Thoracic aorta (tissue), 2 donors: ENCODE measurements at places on chromosomes 3 and 15.

GRCh38 chr15:59976480-59977271 is 27.4 kb upstream of the FOXB1 start:
- no peak for DNase-seq

DNA sequence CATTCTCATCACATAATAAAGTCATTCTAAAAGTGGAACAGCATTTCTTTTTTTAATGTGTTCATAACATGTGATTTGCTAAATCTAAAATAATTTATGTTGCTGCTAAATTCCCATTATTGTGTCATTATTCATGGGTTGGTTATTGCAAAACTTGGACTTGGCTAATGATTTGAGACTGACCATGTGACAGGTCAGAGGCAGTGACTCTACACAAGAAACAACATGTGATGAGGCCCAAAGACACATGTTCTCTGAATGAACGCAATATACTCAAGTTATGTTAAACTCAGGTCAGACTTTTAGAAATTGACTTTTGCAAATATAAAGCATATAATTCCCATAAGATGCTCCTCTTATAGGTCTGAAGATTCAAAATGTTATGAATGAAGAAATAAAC is 566.1 kb downstream of the TBL1XR1 start:
- no peak for DNase-seq

GRCh38 chr3:149280671-149281349 is 52.6 kb downstream of the TM4SF18 start:
- DNase-seq = no peak

- no peak for DNase-seq
These were observed 8.0 kb upstream of the ANKRD28 start for GRCh38 chr3:15805756-15806266.

DNA sequence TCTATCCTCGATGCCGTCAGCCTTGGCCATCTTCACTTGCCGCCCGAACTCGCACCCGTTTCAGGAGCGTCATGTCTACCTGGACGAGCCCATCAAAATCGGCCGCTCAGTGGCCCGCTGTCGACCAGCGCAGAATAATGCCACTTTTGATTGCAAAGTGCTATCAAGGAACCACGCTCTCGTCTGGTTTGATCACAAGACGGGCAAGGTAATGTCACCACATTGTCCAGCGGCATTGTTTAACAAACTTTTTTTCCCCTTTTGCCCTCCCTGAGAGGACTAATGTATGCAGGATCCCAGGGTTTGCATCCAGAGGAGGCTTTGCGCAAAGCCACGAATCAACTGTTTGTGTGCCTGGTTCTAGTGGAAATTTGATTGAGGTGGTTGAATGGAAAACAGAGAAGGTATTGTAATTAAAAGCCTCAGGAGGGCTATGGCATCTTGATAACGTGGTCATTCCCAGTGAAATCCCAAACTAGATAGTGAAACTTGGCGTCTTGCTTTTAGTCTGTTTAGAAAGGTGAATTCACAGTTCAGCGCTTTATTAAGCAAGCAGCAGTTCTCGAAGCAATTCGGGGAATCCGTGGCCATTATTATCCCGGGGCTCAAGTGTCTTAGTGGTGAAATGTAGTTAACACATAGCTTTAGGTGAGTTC is 1.7 kb downstream of the SLMAP start:
- DNase-seq = no peak

- DNase-seq = no peak
These were observed 135.4 kb upstream of the LINGO1 start for GRCh38 chr15:77768107-77768506.

DNA sequence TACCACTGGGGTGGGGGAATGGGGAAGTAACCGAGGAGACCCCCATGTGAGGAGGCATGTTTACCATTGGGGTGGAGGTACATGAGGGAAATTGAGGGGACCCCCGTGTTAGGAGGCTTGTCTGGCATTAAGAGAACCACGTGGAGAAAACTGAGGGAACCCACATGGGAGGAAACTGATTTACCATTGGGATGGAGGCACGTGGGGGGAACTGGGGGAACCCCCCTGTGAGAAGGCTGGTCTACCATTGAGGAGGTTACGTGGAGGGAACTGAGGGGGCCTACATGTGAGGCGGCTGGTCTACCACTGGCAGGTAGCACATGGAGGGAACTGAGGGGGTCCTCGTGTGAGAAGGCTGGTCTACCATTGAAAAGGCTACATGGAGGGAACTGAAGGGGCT is 159.4 kb downstream of the FBLN2 start:
- DNase-seq = no peak

- DNase-seq = no peak
These were observed at the start of gene HTR3D for GRCh38 chr3:184031187-184031792. Gene HTR3D, plus strand, starts transcription at chr3:184031742. Its CDS starts 0 bp downstream, at chr3:184031742.

- no peak for DNase-seq
These were observed 222.2 kb upstream of the GADL1 start for GRCh38 chr3:31116651-31117050.

GRCh38 chr3:56894881-56895431 is 93.2 kb upstream of the ARHGEF3 start:
- no peak for DNase-seq
